A549 treated with Hydrocortisone at 1 μM for 4 hours (cell line): ENCODE measurements at places on chromosomes 12 and 14. TPM values are rescaled to one million over a fixed set of nuclear protein-coding genes. Genes with fewer than 3 reads are reported as not detected.

Gene ESPL1
- total RNA-seq: 17.1 to 22.0 TPM (median 18.8 TPM) in 5 replicates

Gene SIX1
- 5.3 to 7.5 TPM (median 7.1 TPM) in 5 replicates for total RNA-seq

Gene DEPDC4
- 0.28 to 1.5 TPM (median 1.2 TPM) in 5 replicates for total RNA-seq

Gene IL31
- not detected in 5 replicates for total RNA-seq

Gene FGF6
- not detected in 5 replicates for total RNA-seq

Gene TAS2R50
- not detected in 5 replicates for total RNA-seq

Gene HCAR3
- 0.11 TPM in 1 of 5 replicates, not detected in the others for total RNA-seq

Gene INHBC
- total RNA-seq: 0.05 TPM in 1 of 5 replicates, not detected in the others

Gene RDH11
- total RNA-seq: 55.2 to 66.1 TPM (median 57.3 TPM) in 5 replicates

Gene KCNC2
- not detected in 5 replicates for total RNA-seq

Gene TRMT61A
- 19.1 to 28.0 TPM (median 25.1 TPM) in 5 replicates for total RNA-seq

Gene LRRC43
- total RNA-seq: 0.09 to 0.52 TPM (median 0.13 TPM) in 4 of 5 replicates, not detected in the other

Gene CLEC14A
- total RNA-seq: not detected in 5 replicates

Gene SYCP3
- total RNA-seq: 0.18 TPM in 1 of 5 replicates, not detected in the others

Gene PLCZ1
- not detected in 5 replicates for total RNA-seq

Gene TDRD9
- 0.16 to 0.25 TPM (median 0.21 TPM) in 5 replicates for total RNA-seq

Gene PAPLN
- 4.4 to 5.6 TPM (median 5.3 TPM) in 5 replicates for total RNA-seq

Gene MEG3
- total RNA-seq: 41.2 to 54.4 TPM (median 49.7 TPM) in 5 replicates

Gene PRB2
- total RNA-seq: not detected in 5 replicates

Gene C1QL4
- 4.8 to 7.6 TPM (median 6.3 TPM) in 5 replicates for total RNA-seq

Gene KRT78
- total RNA-seq: 0.07 to 0.45 TPM (median 0.25 TPM) in 4 of 5 replicates, not detected in the other
